ENCODE measurements at places on chromosomes 7 and 10. TPM values are rescaled to one million over a fixed set of nuclear protein-coding genes. Genes with fewer than 3 reads are reported as not detected.

The SLC16A12 gene
- total RNA-seq, result 0.05 TPM

The GRM8 gene
- not detected for total RNA-seq

The AVPI1 gene
- 90.0 TPM for total RNA-seq

The SPDYE6 gene
- total RNA-seq, result not detected

The LIPJ gene
- not detected for total RNA-seq

The SYCE1 gene
- not detected for total RNA-seq

The RAB19 gene
- total RNA-seq, result not detected

The CPXM2 gene
- total RNA-seq, result not detected

The ITPRID1 gene
- total RNA-seq, result not detected

The TDRD1 gene
- not detected for total RNA-seq

The SLC18A3 gene
- total RNA-seq, result not detected

All from A549 treated with CORT108297 at 1 μM for 4 hours (cell line).